NCI-H345 (cell line): ENCODE measurements at places on chromosomes 6 and 20.

DNA sequence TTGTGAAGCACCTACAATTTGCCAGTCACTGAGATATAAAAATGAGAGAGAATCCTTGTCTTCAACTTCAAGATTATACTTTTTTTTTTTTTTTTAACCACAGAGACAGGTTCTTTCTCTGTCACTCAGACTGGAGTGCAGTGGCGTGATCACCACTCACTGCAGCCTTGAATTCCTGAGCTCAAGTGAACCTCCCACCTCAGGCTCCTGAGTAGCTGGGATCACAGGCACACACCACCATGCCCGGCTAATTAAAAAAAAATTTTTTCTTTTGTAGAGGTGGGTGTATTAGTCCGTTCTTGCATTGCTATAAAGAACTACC is 51.6 kb upstream of the PMEPA1 start:
- no peak for DNase-seq

GRCh38 chr6:42777126-42777822 is 4.6 kb upstream of the BICRAL start:
- DNase-seq = no peak

DNA sequence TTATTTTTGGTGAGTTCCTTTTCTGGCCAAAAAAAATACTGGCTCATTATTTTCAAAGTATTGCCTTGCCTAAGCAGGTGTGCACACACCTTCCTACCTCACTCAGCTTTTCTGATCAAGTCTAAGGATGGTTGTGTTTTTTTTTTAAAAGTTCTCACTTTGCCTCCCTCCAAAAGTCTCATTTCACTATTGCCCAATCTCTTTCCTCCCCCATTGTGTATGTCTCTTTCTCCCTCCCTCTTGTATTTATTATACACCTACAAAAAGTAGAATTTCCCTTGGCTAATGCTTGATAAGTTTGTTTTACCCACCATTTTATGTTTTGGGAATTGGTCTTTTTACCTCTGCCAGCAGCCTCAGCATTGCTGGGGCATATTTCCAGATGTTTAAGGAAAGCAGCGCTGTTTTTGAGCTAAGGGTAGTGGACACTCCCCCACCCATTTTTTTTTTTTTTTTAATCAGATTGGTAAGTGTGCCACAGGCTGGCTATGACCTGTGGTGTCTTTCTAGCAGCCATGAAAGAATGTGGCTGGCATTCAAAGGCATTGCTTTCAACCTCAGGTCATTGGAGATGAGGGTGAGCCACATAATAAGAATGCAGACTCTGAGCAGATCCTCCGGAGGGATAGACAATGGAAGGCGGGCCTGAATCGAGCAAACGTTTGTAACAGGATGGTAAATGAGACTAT is 668.6 kb downstream of the UTRN start:
- no peak for DNase-seq

GRCh38 chr6:126905917-126906316 is 212.6 kb upstream of the RSPO3 start:
- DNase-seq = no peak

DNA sequence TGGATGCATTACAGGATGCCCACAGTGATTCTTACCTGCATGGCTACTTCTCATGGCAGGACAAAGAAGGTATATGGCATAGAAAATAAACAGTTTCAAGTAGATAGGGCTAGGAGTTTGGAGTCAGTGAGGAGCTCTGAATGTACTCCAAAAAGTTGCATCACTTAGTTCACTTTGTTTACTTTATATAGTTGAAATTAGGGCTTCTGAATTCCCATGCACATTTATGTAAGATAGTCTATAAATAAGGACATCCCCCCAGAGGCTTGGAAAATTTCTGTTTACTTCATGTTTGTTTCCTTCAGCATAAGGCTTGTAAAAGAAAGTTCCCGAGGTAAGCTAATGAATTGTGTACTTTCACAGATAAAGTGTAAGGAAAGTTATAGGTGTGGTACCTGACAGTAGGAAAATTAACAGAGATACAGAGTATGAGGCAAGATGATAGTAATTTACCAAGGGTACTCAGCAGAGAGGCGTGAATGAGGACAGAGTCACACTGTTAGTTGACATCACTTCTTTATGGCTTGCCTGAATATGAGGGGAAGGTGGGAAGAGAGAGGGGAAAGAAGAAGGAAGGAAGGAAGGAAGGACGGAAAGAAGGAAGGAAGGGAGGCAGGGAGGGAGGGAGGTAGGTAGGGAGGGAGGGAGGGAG is 51.1 kb downstream of the ADTRP start:
- DNase-seq = no peak

GRCh38 chr6:130529569-130530149 is 163.8 kb downstream of the TMEM200A start:
- DNase-seq = no peak

GRCh38 chr6:36781669-36782068 is 57.6 kb downstream of the CPNE5 start:
- no peak for DNase-seq

DNA sequence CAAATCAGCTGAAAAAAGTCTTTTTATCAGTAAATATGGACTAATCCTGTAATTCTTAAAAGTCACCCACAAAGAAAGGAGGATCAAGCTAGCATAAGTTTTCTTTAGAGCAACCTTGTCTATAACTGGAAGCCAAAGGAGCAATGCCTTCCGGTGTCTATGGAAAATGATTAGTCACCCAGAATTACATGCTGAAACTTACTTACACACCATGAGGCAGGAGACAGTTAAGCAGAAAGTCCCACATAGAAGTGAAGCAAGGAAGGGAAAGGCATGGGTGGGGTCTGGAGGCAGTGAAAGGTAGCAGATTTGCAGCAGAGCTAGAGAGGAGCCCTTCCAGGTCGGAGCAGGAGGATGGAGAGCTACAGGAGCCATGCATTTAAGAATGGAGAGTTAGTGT is 153.7 kb upstream of the RIPOR2 start:
- DNase-seq = no peak

- peak; percentile 68 for DNase-seq
These were observed at the start of gene LAMA5 for GRCh38 chr20:62367136-62367632. TSS of gene LAMA5 (minus strand) at chr20:62367312. CDS start at chr20:62367245, 67 bp downstream.

- no peak for DNase-seq
These were observed 9.7 kb downstream of the BTN3A1 start for GRCh38 chr6:26411751-26412150.

GRCh38 chr6:145588981-145589380 is 146.3 kb downstream of the EPM2A start:
- DNase-seq = no peak

DNA sequence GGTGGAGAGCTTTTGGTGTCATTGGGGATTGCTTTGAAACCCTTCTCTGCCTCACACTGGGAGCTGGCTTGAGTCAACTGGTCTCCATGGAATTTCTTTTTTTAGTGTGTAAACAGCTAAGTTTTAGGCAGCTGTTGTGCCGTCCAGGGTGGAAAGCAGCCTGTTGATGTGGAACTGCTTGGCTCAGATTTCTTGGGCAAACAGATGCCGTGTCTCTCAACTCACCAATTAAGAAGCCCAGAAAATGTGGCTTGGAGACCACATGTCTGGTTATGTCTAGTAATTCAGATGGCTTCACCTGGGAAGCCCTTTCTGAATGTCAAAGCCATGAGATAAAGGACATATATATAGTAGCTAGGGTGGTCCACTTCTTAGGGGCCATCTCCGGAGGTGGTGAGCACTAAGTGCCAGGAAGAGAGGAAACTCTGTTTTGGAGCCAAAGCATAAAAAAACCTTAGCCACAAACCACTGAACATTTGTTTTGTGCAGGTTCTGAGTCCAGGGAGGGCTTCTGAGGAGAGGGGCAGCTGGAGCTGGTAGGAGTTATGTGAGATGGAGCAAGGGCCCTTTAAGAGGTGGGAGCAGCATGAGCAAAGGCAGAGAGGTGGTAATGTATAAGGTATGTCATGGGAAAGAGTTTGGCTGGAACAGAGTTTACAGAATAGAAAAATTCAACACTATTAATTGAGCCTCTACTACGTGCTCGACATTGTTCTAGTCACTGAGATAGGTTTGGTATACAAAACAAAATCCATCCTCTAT is 31.2 kb downstream of the SRSF3 start:
- DNase-seq = peak; percentile 52

DNA sequence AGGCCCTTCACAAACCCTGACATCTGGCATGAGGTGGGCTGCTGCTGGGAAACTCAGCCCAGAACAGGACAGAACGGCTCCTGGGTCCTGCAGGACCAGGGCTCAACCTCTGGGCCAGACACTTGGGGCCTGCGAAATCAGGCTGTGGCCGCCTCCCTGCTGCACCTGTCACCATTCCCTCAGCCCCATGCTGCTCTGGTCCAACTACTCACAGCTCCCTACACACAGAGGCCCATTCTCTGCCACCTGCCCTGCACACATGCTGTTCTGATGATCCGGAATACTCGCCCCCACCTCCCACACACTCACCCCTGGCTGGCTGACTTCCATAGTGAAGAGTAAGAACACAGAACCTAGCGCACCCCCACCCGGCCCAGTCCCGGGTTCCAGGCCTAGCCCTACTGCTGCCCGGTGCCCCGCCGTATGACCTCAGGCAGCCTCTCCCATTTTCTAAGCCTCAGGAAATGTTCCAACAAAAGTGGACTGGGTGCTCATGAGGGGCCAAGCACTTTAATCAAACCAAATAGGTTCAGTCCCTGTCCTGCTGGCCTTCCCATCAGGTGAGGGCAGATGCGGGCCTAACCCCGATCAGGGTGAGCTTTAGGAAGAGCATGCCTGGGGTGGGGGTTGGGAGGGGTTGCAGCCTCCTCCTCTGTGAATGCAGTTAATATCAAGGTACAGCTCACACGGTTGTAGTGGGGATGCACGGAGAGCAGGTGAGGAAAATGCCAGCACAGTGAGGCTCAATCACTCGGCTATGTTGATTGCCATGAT is 3.9 kb downstream of the PEDS1 start:
- no peak for DNase-seq

DNA sequence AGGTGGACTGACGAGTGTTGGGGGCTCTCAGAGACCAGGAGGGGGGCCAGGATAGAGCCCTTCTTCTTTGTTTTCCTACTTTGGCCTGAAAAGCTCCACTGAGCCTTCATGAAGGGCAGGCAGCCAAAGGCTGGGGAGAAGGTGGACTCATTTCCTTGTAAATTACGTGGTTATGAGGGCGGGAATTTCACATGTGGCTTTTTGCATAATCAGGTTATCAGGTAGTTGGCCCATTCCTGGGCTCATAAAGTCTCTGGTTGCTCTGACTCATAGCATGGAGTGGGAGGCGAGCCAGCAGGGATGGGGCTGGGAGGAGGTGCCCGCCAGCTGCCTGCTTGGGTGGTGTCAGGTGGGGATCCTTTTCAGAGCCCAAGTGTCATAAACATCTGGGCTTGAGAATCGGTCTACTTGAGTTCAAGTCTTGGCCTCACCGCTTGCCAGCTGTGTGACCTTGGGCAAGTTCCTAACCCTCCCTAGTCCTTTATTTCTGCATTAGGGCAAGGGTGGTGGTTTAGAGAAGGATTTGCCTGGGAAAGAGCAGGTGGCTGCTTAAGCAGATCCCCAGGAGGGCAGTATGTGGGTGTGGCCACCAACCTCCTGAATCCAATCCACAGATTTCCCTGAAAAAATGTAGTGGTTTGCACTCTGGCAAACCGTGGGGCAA is 26.5 kb upstream of the RNF24 start:
- no peak for DNase-seq

DNA sequence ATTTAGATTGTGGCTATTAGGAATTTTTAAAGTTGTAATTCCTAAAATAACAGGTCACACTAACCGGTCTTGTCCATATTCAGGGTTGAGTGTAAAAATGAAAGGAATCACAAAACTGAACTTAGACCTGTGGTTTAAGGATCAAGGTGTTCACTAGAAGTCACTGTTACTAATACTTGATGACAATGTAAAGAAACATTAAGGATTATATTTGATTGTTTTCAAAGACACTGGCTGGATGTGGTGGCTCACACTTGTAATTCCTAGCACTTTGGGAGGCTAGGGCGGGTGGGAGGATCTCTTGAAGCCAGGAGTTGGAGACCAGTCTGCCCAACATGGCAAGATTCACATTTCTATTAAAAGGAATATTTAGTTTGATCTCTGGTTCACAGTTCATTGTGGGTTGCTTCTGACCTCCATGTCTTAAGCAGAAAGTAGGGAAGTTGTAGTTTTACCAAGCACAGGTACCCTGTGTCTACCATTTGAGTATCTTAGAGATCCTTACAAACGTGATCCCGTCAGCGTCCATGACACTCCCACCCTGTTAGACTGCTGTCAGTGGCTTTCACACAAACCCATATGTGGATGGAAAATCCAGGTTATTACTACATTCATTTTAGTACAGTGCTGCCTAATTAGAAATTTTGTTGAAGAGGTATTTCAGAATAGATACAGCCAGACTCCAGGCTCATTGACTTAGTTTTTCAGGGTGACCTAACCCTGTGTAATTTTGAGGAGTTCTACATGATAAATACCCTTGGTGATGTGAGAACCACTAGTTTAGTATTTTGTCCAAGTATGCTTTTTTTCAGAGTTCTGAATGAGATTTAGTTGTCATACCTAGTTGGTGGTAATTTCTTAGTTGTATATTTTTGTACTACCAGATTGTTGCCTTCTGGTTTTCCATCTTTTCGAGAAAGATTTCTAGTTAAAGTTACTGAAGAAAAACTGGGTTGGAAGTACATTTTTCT is 10.2 kb downstream of the SRSF3 start:
- no peak for DNase-seq

DNA sequence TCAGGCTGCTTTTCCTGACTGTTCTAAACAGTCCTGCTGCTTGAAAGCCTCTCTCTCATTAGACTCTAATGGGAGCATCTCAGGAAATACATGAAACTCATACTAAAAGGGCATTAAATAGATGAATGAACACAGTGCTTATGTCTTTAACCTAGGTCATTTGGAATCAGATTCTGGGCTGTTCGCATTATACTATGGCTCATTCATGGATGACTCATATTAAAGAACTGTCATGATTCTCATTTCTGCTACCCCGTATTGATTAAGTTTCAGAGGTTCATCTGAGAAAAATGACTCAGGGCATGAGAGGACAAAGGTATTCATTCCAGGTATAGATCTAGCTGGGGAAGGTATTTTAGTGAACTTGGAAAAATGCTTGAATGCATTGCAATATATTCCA is 335.5 kb downstream of the GJA1 start:
- no peak for DNase-seq

- DNase-seq = no peak
These were observed 4.1 kb downstream of the BMP7 start for GRCh38 chr20:57262301-57262700.

DNA sequence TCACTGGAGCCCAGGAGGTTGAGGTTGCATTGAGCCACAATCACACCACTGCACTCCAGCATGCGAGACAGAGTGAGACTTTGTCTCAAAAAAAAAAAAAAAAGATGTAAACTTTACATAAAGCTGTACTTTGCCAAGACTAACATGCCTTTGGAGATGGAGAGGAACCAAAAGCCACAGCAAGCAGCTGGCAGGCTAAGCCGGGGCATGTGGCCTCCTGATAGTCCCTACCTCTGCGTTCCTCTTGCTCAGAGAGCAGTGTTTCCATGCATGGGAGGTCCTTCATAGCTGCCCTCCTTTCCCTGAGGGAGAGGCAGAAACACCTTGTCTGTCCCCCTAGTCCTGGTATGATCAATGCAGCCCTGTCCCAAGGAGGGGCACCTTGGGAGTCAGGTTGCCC is 35.2 kb downstream of the SPATA2 start:
- DNase-seq = no peak
